ENCODE measurements at places on chromosomes 7 and 10. TPM values are rescaled to one million over a fixed set of nuclear protein-coding genes. Genes with fewer than 3 reads are reported as not detected.

DNA sequence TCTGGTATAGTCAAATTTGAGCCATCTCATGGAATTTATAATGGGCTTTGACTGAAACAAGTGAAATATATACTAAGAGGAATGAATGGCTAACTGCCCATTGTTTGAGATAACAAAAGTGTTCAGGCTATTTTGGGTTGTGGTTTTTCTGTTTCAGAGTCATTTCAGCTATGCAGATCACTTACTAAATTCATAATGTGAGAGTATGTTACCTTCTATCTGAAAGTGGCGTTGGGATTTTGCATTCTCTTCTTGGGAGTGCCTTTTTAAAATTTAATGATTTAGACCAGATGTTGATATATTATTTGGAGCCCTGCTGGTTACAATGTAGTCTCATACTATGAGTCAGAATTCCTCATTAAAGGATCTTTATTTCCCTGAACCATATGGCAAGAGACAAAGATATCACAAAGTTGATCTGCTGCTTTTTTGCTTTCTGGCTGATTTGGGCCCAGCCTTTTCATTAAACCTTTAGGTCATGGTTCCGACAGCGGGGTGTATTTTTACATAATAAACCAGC lies 10.4 kb downstream of the VCL start:
- DNase-seq: no peak

DNA sequence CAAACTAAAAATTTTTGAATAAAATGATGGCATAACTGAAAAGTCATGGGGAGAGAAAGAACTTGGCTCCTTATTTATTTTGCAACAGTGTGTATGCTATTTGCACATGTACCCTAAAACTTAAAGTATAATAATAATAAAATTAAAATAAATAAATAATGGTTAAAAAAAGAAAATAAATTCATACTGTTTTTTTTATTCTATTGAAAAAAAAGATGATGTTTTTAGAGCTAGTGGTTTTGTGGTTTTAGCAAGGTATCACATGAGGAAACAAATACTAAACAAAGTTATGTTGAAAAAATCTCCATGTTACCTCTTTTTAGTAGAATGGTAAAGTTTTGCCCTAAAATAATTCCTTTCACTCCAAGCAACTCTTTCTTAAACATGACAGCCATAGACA lies 26.2 kb downstream of the TMEM168 start:
- DNase-seq: no peak

DNA sequence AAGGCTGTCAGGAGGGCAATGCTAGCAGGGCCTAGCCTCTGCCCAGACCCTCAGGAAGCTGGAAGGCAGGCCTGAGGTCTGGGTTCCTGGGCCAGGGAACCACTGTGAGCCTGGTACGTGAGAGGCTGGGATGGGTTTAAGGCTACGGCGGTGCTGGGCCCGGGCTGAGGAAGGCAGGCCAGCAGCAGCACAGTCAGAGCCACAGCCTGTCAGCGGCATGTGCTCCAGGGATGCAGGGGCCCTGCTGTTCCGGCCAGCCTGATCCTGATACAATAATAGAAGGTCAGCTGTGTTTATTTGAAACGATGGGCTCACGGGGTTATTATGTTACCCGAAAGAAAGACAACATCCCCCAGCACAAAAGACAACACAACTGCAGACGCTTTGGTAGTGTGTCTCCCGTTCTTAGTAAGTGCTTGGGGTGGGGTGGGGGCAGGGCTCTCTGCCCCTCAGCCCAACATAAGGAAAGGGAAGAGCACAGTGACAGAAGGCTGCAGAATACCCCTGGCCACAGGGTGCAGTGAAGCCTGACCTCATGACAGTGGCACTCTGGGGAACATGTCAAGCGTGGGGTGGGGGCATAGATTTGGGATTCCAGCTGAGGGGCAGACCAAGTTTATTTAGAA lies 95.0 kb downstream of the COL13A1 start:
- no peak for DNase-seq

- no peak for DNase-seq
Measured at GRCh38 chr7:157674027-157674714, 337.4 kb downstream of the DNAJB6 start.

GRCh38 chr7:18846765-18847215 lies 270.6 kb downstream of the TWIST1 start:
- DNase-seq: no peak

DNA sequence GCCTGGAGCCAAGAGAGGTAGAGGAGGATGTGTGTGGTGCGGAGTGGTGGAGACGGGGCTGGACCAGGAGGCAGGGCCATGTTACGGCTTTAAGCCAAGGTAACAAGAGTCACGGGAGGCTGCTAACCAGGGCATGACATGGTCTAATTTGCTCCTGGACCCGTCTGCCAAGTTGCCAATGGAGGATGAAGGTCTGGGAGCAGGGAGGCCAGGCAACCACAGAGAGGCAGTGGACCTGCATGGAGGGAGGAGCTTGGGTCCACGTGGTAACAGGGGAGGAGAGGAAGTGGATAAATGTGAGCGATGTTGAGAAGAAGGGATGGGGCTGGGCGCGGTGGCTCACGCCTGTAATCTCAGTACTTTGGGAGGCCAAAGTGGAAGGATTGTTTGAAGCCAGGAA lies 31.0 kb downstream of the SRRM3 start:
- no peak for DNase-seq

GRCh38 chr10:124516181-124516580 lies 54.6 kb downstream of the LHPP start:
- DNase-seq: no peak

GRCh38 chr10:44922796-44923545 lies 11.8 kb downstream of the TMEM72 start:
- DNase-seq: no peak

- peak; percentile 69 for DNase-seq
Measured at GRCh38 chr10:43574001-43574892, at the start of gene ZNF239. TSS of gene ZNF239 (minus strand) at chr10:43574616. CDS start at chr10:43558079, 16,537 bp downstream.

- no peak for DNase-seq
Measured at GRCh38 chr7:44066494-44067063, 1.2 kb upstream of the PGAM2 start.

GRCh38 chr10:70613941-70614340 lies 11.4 kb upstream of the PRF1 start:
- DNase-seq: no peak

GRCh38 chr7:22663357-22663718 lies 63.7 kb upstream of the IL6 start:
- DNase-seq: no peak

DNA sequence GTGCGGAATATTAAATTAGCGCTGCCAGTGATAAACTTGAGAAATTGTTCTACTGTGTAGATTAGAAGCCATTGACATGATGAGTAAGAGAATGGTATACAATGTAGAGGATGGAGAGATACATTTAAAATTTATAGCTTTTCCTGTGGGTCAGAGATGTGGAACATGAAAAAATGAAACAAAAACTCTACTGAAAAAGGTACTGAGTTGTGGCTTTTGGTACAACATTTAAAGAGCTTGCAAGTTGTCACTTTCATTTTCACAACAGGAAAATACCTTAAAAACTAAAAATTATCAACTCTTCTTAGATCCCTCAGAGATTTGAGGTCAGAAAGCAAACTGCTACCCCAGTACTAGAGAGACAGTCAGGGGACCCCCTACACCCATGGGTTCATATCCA lies 348.8 kb upstream of the CDC14C start:
- no peak for DNase-seq

- DNase-seq: no peak
Measured at GRCh38 chr10:60234551-60234950, 155.1 kb downstream of the ANK3 start.

DNA sequence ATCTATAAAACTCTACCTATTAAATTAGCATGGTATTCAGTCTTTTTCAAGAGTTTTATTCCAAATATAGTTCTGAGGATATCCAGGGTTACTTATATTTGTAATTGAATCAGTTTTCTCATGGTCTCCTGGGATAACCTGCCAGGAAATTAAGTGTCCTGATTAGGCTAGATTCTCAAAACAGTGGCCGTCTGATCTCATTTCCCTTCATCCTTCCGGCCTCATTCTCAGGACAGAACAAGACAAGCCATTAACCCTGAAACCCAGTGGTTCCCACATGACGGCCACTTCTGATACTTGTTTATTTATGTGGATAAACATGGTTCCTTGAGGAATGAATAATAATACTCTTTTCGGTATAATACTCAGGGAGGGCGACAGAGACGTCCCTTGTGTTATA lies 417.6 kb upstream of the POT1 start:
- no peak for DNase-seq

Gene CDHR1
- total RNA-seq: 0.38 TPM

Gene GOT1
- total RNA-seq: 36.9 TPM

Gene ATG9B
- total RNA-seq: 7.9 TPM

Gene ELFN1
- not detected for total RNA-seq

Gene SAMD8
- 14.1 TPM for total RNA-seq

Gene PSAP
- 176 TPM for total RNA-seq

Gene STAG3
- total RNA-seq: 12.9 TPM

Gene ACHE
- total RNA-seq: not detected

Gene LLCFC1
- total RNA-seq: not detected

Gene PAX2
- total RNA-seq: not detected
